ENCODE measurements at places on chromosomes 4 and X.
A peak's percentile ranks its signal among the peaks of the same experiment; 100 is the strongest.

GRCh38 chrX:9873952-9874351 is 87.7 kb downstream of the SHROOM2 start:
- peak; percentile 44 for DNase-seq

- no peak for DNase-seq
Measured at GRCh38 chrX:28039258-28039657, 58.0 kb upstream of the DCAF8L1 start.

DNA sequence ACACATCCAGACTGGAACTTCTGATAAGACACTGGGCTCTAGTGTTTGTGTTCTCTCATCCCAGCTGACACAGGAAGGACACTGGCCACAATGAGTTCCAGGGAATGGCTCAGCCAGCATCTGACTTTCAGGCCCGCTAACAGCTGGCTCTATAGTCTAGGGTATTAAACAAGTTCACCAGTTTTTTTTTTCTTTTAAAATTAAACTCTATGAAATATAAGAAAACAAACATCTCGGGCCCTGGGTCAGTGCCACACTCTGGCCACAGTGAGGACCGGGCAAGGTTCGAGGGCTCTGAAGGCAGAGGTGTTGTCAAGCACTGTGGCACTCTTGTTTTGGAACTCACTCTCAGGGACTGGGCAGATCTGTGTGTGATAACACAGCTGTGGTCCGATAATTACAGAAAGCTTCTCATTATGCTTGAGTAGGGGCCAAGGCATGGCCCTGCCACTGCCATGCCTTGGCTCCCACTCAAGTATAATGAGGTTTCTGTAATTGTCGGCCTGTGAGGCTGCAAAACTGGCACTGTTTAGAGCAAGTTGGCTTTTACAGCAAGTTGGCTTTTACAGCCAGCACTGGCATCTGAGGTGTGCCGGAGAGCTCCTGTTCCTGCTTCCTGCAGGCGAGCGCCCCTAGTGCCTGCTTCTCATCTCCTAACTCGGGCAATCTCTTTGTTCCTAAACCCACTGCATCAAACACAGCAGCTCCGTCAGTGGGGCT is 62.8 kb downstream of the PPP1R2C start:
- peak; percentile 36 for DNase-seq

DNA sequence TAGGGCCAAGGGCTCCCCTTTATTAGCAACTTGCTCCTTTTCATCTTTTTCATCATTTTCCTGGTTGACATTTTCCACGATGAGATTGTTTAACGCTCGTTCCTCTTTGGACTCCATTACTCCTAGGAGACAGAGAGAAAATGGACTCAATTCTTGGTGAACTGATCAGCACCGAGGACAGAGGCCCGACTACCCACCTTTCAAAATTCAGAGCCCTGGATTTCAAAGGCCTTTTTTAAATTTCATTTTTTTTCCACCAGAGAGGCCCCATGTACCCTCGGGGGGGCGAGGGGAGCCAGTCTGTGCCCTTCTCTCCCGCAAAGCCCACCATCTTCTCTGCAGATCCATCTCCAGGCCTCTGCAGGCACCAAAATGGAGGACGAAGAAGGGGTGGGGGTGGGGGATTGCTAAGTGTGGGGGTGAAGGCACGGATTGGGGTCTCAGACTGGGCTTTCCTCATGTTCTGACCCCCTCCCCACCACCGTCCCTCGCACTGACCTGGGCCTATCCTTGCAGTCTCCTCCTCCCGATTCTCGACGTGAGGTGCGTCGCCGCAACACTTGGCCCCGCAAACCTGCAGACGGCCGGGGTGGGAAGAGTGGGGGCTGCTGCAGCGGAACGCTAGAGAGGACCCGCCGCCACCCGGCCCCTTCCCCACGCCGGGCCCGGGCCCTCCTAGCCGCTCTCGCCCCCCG is 783 bp downstream of the BEX2 start:
- DNase-seq: peak; percentile 3

DNA sequence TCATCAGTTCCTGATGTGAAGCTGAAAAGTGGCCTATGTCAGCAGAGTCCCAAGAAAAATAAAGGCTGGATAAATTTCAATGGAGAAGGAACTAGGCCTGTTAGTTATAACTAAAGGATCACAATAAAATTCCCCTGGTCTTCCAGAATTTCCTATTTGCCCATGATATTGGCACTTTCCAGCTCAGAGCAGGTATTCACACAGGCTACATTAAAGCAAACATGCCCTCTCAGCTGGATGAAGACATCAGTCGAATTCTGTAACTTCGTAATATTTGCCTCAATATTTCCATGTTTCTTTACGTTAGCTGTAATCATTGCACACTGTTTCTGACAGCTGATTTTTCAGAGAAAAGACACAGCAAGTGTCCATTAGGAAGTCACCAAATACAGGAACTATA is 9.5 kb downstream of the HPGD start:
- no peak for DNase-seq

- no peak for DNase-seq
Measured at GRCh38 chr4:151584101-151584500, 175.1 kb downstream of the FHIP1A start.

DNA sequence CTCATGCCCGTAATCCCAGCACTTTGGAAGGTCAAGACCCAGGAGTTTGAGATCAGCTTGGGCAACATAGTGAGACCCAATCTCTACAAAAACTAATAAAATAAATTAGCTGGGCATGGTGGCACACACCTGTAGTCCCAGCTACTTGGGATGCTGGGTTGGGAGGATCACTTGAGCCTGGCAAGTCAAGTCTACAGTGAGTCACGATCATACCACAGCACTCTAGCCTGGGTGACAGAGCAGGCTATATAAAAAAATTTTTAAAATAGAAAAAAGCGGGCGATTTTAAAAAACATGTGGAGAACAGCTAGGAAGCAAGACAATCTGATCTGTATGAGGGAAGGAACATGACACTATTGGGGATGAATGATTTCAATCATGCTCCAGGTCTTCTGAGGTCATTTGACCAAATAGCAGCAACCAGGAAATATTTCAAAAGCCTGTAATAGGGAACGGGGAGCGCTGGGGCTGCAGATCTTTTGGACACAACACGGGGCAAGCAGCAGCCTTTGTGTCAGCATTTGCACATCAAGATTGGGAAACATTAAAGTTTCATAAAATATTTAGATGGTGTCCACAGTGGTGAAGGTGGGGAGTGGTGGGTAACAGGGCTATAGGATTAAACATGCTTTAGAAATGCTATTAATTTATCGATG is 48.3 kb upstream of the GUCY1A1 start:
- DNase-seq: no peak

DNA sequence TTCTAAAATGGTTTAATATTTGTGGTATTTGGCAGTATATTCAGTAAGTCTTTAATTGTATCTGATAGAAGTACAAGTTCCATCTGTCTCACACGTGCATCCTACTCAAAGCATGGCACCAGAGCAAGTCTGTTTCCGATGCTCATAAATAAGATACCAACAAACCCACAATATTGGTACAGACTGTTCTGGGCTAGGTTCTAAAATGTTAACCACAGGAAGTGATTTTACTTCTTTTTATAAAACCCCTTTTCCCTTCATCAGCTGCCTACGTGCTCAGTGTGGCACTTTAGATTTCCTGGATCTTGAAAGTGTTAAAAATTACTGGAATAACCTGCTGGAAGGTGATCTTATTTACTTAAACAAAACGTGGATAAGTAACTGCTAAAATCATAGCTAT is 165.1 kb downstream of the CFAP299 start:
- no peak for DNase-seq

GRCh38 chrX:43876680-43877079 is 5.6 kb downstream of the MAOB start:
- DNase-seq: no peak

DNA sequence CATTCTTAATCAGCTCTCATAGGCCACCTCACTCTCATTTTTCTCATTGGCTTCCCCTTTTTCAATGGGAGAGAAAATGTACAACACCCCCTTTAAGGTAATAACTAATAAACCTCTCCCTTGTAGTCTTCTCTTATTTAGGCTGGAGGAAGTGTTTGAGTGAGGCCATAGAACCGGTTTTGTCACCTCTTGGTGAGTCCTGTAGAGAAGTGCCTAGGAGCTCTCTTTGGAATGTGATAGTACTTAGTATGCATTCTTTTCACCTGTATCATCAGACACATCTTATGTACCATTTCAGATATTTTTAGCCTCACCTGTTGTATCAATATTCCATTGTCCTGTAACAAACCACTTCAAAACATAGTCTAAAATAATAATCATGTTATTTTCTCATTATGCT is 3.5 kb upstream of the TAB3 start:
- no peak for DNase-seq

- no peak for DNase-seq
Measured at GRCh38 chr4:105894660-105895582, at the start of gene NPNT. NPNT (plus strand) TSS chr4:105895471; CDS start chr4:105895653, 182 bp downstream.

- DNase-seq: no peak
Measured at GRCh38 chr4:3810111-3810680, 44.0 kb downstream of the ADRA2C start.

DNA sequence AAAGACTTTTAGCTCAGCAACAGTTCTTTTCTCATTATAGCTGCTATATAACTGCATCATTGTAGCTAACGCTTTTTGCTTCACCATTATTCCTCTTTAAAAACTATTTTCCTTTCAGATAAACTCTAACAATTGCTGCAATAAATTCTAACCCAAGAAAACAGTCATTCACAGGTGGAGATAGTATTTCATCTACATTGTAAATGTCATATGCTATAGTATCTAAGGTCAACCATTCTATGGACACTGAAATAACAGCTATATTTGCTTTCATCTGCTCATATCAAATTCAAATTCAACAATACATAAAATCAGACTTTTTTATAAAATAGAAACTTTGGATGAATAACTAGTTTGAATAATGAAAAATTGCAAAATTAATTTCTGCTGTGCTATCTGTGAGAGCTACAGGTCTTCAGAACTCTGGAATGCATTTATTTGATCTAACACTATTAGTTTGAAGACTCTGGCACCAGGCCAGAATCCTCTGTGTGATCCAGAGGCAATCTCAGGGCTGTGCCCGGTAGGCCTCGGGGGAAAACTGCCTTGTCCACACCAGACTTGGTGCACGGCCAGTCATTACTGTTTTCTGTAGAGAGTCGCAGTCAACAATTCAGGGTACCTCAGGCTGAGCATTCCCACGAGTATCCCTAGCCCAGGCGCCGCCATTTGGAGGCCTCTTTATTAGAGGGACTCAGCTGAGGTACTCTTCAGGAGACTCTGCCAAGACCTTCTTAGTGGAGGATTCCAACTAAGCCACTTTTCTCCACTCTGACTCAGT is 332.4 kb downstream of the SLC7A11 start:
- DNase-seq: no peak

- DNase-seq: no peak
Measured at GRCh38 chr4:8088966-8089491, 69.6 kb downstream of the ABLIM2 start.

DNA sequence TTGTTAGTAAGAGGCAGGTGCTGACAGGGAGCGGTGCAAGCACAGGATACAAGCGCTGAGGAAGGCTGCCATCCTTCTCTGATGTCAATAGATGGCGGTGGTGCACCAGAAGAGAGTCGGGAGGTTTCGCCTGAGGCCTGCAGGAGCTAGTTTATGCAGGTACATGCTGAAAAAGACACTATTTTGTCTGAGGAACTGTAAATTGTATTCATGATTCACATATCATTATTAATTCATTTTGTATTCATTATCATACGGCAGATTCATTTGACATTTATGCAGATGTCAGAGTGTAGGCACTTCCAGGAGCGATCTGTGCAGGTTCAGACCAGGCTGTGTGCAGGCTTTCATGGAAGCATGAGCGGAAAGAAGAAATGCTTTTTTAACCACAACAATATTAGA is 824.0 kb downstream of the STIM2 start:
- no peak for DNase-seq

Measured in stimulated activated CD4-positive, alpha-beta T cell treated with anti-CD3 and anti-CD28 coated beads, Interleukin-4, amount 100 ng/mL, for 24 hours (primary cell).